Glomerular endothelial cell (primary cell): ENCODE measurements at places on chromosomes 6 and 20. TPM values are rescaled to one million over a fixed set of nuclear protein-coding genes. Genes with fewer than 3 reads are reported as not detected.

SOX18 gene
- 31.8 and 102 TPM in 2 replicates for total RNA-seq

GRCh38 chr6:159047891-159048685 is 3.3 kb upstream of the TAGAP start:
- DNase-seq: no peak

GRCh38 chr6:44255871-44256774 is 1.2 kb downstream of the SLC35B2 start:
- DNase-seq: no peak

DNA sequence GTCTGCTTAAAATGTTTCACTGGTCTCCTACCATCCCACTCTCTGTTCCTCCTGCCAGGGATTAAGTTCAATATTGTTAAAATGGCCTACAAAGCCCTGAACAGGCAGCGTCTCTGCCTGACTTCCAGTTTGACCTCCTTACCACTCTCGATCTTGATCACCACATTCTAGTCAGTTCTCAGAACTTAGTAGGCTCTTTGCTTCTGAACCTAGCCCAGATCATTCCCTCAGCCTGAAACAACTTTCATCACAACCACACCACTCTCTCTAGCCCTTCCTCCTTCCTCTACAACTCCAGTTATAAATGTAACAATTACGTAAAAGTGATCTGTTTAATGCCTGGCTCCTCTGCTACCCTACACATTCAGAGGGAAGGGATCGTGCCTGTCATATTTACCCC is 53.3 kb downstream of the ATG5 start:
- DNase-seq: no peak

- DNase-seq: no peak
Observed at GRCh38 chr6:156977527-156978291, 200.5 kb downstream of the ARID1B start.

- DNase-seq: no peak
Observed at GRCh38 chr6:156776470-156776839, 723 bp upstream of the ARID1B start.

DNA sequence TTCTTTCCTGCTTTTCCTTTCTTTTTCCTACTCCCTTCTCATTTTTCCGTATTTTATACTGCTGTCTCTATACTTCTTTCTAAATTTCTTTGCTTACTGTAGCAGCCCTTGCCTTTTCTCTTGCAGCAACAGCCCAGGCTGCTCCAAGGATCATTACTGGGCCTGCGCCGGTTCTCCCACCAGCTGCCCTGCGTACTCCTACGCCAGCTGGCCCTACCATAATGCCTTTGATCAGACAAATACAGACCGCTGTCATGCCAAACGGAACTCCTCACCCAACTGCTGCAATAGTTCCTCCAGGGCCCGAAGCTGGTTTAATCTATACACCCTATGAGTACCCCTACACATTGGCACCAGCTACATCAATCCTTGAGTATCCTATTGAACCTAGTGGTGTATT is 148.8 kb downstream of the QKI start:
- DNase-seq: no peak
